Parietal lobe (tissue), 2 donors: ENCODE measurements at places on chromosomes 4 and X. TPM values are rescaled to one million over a fixed set of nuclear protein-coding genes. Genes with fewer than 3 reads are reported as not detected.

GALNTL6 gene
- total RNA-seq = 16.9 TPM

ADAMTS3 gene
- total RNA-seq = 15.3 TPM

SLC9B1 gene
- total RNA-seq = 6.9 TPM

UBE2D3 gene
- total RNA-seq = 292 TPM

TMEM271 gene
- total RNA-seq = 13.5 TPM

NDST3 gene
- 27.5 TPM for total RNA-seq

ARHGAP36 gene
- total RNA-seq = 0.31 TPM

FGF16 gene
- total RNA-seq = not detected

AREG gene
- not detected for total RNA-seq

TMEM187 gene
- total RNA-seq = 1.9 TPM

CXCL11 gene
- total RNA-seq = not detected

SCRG1 gene
- 3.1 TPM for total RNA-seq
